ENCODE measurements at places on chromosomes 4 and X.

DNA sequence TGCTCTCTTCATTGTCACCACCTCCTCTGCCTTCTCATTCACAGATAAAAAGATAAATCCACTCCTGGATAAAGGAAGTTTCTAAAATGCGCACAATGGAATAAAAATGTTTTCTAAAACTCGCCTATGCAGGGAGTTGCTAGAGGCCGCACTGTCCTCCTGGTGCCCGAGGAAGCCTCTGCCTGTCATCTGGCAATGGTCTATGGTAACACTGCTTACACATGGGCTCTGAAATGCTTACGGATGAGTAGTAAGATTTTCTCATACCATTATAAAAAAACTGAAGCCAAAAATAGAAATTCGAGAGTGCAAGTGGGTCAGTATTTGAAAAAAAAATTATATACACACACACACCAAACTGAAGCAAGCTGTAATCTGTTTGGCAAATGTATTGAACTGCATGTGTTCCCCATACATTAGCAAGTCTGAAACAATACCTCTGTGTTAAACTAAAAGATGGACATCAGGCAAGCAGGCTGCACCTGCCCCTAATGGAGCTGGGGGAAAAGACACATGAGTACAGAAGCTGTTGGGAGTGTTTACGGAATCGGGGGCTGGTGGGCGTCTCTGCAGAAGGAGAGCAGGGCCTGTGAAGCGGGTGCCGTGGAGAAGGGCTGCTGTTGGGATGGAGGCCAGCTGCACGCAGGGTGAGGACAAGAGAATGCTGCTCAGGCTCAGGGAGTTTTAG lies 103.3 kb upstream of the FAT1 start:
- no peak for DNase-seq

DNA sequence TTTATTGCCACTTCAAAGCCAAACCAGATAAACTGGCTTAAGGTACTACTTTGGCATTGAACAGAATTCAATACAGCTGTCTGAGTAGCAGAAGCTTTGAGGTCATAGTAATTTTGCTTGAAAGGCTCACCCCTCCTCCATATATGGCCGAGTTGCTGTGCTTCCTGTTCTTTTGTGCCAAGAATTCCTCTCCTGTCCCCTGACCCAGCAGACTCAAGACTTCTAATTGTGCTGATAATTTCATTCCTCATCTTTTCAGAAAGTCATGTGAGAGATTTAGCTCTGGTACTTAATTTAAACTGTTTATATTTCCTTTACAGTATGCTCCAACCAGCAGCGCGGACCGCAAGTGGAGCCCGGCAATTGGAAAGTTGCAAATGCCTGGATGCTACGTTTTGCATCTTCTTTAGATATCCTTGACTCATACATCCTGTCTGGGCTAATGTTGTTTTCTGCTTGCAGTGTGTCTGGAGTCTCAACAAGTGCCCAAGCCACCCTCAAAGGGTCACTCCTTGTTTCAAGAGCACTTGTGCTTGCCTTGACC lies 373.4 kb downstream of the PDGFC start:
- no peak for DNase-seq

DNA sequence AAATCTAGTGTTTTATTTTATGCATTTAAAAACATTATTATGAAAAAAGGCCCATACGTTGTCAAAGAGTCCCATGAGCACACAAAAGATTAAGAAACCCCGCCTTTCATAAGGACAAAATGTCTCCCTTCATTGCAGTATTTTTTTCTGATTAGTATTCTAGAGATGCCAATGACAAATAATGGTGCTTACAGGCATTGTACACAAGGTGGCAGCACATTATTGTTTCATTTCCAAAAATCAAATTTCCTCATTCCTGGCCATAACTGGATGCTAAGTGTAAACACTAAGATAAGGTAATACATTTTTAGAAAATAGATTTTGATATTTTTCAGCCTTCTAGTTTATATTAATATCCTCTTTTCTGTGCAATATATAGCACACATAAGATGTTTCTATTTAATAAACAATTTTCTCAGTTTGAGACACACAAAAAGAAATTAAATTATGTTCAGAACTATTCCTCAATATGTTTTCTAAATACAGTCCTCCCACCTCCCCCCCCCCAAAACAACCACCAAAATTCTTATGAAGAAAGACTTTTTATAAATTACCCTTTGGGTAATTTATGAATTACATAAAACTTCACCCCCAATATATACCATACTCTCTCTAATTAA lies 47.7 kb downstream of the TIGD2 start:
- no peak for DNase-seq

- DNase-seq = no peak
Measured at GRCh38 chr4:15010038-15010585, 7.8 kb downstream of the CPEB2 start.

DNA sequence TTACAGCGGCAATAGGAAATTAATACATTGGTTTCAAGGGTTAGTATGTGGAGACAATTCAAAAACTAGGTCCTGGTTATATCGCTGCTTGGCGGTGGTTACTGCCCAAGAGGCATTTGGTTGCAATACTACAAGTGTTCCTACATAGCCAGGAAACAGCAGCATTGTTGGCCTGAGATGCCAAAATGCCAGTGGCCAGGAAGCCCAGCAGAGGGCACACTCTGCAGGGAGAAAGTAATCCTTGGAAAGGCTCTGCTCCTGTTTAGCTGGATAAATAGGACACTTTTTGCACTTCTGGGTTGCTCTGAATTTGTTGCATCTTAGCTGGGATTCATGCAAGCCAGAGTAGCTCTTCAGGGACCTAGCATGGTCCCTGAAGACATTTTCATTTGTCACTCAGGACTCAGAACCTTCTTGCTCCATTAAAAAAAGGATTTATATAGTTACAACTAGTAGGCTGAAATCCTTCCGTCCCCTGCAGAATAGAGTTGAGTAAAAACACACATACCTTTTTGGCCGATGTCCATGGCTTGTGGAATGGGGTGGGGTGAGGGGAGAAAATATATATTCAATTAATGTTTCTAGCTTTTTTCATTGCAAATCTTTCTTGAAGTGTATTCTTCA lies 8.1 kb upstream of the GPR119 start:
- no peak for DNase-seq

- no peak for DNase-seq
Measured at GRCh38 chr4:179664430-179665027, 2222.3 kb upstream of the AGA start.

DNA sequence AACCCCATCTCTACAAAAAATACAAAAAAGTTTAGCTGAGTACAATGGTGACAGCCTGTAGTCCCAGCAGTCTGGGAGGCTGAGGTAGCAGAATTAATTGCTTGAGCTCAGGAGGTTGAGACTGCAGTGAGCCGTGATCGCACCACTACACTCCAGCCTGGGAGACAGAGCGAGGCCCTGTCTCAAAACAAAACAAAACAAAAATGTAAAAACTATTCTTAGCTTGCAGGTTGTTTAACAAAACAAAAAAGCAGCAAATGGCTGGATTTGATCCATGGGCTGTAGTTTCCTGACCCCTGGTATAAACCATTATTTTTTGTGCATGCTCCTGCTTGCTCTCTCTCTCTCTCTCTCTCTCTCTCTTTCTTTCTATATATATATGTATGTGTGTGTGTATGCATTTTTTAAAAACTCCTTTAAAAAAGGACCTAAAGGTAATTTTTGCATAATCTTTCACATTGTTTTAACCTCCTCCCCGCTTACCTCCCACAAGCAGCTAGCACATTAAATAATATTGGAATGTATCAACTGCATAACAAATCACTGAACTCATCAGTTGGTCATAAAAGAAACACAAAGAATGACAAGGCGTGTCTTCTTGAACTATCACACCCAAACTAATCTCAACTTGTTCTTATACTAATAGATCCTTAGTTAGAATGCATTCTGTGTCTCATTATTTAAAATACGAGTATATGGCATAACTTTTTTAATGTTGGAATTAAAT lies 4.8 kb downstream of the AREG start:
- no peak for DNase-seq

- DNase-seq = no peak
Measured at GRCh38 chrX:155841232-155841631, 39.9 kb upstream of the VAMP7 start.

- no peak for DNase-seq
Measured at GRCh38 chrX:107849747-107850421, 24.2 kb downstream of the MID2 start.

DNA sequence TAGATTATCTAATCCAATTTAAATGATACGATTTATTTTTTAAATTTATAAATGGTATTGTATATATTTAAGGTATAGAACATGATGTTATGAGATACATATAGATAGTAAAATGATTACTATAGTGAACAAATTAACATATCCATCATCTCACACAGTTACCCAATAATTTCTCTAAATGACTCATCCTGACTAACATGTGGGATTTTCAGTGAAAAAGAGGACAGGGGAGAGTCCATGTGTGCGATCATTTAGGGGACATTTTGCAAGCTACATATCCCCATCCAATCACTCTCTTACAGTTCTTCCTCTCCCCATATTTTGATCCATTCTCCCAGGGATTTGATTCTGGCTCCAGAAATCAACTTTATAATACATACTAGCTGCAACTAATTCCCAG lies 88.2 kb downstream of the ABCB7 start:
- DNase-seq = no peak

DNA sequence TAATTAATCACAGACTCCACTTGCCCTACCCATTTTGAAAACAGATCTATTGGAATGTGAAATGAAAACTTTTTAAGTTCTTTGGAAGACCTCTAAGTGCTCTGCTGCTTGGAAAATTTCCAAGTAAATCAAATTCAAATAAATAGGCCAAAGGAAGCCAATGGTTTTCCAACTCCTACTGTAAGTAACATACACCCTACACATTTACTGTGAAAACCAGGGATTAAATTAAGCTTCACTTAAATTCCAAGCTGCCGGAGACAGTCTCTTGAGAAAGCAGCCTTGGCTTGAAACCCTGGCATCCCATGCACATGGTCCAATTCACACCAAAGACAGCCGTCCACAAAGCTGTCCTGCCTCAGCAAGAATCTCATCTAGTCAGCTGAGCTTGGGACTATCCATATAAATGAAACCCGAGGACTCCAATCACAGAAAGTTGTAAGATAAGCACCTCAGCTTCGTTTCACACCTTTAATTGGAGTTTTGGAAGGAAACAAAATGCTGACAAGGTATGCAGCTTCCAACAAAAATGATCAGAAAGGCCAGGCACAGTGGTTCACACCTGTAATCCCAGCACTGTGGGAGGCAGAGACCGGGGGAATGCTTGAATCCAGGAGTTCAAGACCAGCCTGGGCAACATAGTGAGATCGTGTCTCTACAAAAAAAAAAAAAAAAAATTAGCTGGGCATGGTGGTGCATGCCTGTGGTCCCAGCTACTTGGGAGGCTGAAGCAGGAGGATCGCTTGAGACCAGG lies 88.6 kb downstream of the APBB2 start:
- no peak for DNase-seq

DNA sequence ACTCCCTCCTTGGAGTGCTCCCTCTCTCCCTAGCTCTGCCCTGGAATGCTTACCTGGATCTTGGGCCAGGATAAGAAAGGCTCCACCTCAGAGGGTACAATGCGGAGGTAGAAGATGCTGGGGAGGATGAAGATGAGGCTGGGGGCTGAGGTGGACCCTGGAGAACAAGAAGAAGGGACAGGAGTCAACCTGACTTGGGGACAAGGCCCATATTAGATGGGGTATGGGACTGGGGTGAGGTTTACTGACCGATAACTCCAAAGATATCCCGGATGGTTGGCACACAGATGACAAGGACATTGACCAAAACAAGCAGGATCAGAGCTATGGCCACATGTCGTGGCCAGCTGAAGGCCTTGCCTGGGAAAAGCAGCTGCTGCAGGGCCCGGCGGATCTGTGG lies 10.6 kb downstream of the SLC38A5 start:
- no peak for DNase-seq

DNA sequence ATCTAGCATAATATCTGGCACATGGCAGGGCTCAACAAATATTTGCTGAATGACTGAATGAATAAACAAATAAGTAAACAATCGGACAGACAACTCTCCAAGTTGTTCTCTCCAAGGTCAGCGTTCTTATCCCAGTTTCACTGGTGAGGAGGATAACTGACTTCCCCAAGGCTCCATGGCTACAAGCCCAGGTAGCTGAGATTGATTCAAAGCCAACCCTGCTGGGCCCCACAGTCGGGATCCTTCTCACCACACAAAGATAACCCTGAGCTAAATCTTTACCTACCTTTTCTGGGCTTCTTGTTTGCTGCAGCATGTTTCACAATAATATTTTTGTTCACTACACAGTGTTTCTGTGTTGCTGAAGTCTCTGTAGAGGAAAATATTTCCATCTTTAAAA lies 54.9 kb downstream of the USP46 start:
- no peak for DNase-seq

DNA sequence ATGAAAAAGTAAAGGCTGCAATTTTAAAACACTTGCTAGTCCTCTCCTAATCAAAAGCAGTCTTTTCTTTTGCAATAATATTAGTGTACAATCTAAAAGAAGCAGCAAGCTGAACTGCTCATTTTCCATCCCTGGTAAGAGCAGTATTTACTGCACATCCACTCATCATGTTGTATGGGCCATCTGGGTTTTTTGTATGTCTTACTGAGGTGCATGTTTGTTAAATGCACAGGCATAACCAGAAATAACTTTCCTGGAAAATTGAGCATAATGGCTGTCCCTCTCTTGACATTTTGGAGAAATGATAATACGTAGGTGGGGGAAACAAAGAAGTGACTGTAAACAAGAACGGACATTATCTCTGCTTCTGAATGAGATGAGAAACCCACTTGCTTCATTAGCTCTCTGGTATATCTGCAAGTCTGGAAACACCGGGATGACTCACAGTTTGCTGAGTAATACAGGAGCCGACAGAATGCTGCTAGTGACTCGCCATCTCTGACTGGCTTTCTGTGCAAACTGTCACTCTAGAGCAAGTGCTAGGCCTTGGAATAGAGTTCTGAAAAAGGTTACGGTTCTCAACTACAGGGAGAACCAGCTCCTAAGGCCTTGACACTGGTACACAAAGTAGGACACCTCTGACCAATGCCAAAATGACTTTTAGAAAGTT lies 85.7 kb upstream of the MTM1 start:
- DNase-seq = no peak

- DNase-seq = no peak
Measured at GRCh38 chr4:16588651-16589050, 309.8 kb downstream of the LDB2 start.

- no peak for DNase-seq
Measured at GRCh38 chr4:138953961-138954371, 61.6 kb upstream of the NOCT start.

- DNase-seq = no peak
Measured at GRCh38 chr4:7714176-7714575, 225.5 kb downstream of the AFAP1 start.

DNA sequence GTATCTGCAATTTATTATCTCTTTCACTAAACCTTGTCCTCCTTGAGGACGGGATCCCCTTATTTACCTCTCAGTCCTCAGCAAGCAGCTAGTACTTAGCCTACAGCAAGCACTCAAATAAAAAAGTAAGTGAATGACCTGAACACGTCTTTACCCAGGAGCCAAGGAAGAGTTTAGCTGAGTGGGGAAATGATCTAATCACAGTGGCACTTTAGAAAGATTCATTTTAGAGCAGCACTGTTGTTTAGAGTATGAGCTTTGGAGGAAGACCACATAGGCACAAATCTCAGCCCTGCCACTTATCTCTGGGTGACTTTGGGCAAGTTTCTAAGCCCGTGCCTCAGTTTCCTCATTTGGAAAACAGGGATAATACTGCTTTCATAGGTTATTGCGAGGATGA lies 2.7 kb downstream of the FAM120C start:
- DNase-seq = no peak

GRCh38 chr4:59348949-59349348 lies 1851.2 kb upstream of the ADGRL3 start:
- no peak for DNase-seq

- DNase-seq = no peak
Measured at GRCh38 chr4:132180020-132180427, 969.1 kb upstream of the PCDH10 start.

GRCh38 chrX:7233580-7234406 lies 85.8 kb upstream of the PUDP start:
- DNase-seq = no peak

Measured in activated gamma-delta T cell treated with Interleukin-2 at 50 U/mL for 16 hours (primary cell).